ENCODE measurements at places on chromosomes 12 and 14.
A peak's percentile ranks its signal among the peaks of the same experiment; 100 is the strongest.

GRCh38 chr14:67167420-67168109 is 21.7 kb upstream of the GARIN2 start:
- no peak for DNase-seq

DNA sequence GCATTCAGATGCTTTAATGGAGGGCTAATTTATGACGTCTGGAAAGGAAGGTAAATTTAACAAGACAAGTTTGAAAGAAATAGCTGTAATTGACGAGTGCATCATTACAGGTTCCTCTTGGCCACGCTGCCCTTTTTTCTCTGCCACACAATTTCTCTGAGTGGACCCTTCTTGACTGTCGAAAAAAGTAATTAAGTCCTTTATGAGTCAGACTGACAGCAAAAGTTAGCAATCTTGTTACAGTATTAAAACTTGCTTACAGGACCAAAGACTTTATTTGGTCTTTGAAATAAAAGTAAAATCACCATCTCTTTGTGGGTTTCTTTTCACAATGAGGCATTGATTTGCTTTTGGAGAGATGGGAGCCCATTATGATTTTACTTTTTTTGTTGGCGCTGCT is 42.6 kb downstream of the SAMD4A start:
- DNase-seq = no peak

DNA sequence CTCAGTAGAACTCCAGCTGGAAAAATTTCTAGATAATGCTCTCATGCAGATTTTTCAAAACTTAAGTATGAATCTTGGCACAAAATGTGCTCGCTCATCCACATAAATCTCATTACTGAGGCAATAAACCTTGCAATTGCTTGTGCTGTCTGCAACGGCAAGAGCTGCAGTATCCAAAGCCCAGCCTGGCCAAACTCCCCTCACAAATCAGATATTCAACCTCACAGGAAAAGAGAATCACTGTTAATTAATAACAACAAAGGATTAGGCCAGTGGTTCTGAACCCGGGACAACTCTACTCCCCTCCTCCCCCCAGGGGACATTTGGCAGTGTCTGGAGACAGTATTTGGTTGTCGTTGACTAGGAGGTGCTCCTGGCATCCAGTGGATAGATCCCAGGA is 19.2 kb upstream of the CORO1C start:
- no peak for DNase-seq

- no peak for DNase-seq
Measured at GRCh38 chr12:22653075-22653474, 28.1 kb downstream of the ETNK1 start.

- peak; percentile 53 for DNase-seq
Measured at GRCh38 chr12:121668750-121669520, 519 bp downstream of the MORN3 start.
